Activated CD4-positive, alpha-beta T cell treated with anti-CD3 and anti-CD28 coated beads for 4 hours (primary cell): ENCODE measurements at places on chromosomes 13 and 19.

GRCh38 chr13:49053215-49053614 is 77.5 kb downstream of the FNDC3A start:
- DNase-seq: no peak

DNA sequence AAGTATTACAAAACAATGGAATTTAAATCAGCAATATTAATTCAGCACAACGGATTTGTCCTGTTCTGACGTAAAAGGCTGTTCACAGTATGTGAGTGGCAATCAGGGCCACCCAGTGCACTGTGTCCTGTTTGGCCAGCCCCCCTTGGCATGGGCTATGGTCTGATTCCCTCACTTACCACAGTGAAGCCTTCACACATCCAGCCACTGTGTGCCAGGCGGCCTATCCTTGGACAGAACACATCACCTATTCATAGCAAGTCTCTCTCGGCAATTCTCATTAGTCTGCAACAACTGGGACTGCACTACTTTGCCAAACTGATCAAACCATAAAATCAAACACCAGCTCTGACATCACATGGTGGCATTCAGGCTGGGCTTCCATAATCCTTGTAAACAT is 221.5 kb upstream of the TSHZ3 start:
- no peak for DNase-seq

DNA sequence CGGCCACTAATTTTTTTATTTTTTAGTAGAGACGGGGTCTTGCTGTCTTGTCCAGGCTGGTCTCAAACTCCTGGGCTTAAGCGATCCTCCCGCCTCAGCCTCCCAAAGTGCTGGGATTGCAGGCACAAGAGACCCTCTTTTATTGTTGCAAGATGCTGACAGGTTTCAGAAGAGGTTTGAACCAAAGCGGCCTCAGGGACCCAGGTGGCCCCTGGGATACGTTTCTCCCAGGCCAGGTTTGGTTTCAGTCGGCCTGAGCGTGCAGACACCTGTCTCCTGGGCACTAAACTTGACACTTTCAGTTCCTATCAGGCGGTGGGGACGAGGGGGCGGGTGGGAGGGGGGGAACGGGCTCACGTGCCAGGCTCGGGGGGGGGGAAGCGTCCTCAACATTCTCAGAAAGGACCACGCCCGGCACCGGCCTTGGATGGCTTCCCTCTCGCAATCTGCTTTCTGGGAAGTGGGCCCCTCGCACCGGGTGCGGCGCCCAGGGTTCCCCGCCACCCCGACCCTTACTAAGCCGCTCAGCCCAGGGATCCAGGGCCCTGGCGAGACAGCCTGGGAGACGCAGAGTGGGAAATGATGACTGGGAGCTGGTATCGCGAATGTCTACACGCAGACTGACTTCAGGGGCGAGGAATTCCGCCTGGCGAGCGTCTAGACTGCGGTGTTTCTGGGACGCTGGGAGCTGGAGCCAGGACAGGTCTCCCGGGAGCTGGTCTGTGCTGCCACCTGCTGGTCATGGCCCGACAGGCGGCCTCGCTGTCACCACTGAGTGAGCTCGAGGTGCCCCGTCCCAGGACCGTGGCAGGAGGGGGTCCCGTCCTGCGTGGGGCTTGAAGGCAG is 91.6 kb downstream of the GNG7 start:
- DNase-seq: peak; percentile 85

DNA sequence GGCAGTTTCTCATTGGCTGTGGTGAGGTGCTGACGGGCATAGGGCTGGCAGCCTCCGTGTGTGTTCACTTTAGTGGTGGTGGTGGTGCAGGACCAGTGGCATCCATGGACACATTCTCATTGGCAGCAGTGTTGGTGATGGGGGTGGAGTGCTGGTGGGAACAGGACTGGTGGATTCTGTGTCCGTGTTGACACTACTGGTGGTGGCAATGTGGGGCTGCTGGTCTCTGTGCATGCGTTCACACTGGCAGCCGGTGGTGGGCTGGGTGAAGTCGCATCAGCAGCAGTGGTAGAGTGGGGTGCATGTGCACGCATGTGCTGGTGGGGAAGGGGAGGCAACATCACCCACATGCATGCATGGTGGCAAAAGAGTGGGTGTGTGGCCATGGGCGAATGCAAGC is 1471.4 kb upstream of the PCDH20 start:
- no peak for DNase-seq
